Mesothelial cell of epicardium (in vitro differentiated cells): ENCODE measurements at places on chromosomes 2 and 18.

DNA sequence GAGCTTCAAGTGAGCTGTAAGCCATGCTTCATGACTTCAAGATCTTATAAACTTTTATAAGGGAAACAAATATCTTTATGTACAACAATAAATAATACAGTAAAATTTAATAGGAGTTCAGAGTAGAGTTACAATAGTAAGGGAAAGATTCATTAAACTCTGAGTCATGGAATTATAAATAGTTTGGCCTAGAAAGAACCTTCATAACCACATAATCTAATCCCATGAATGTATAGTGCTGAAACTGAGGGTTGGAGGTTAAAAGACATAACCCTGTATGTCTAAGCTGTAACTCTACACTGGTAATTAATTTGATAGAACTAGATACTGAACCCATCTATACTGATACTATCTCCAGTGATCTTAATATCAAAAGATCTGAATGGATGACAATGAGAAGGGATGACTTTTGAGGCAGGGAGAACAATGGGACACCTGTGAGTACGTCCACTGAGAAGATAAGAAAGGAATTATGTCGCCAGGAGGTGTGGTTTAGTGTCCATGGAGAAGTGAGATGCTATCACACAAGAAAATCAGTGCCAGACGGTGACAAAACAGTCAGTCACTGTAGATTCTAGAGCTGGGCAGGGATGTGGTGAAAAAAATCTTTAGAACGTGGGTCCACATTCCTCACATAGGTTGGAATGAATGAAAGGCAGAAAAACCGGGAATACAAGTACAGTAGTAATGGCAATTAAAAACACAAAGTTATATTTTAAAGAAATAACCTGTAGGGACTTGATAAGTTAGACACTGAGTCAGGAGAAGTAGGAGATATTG is 1.1 kb downstream of the IL1F10 start:
- no peak for DNase-seq

- no peak for DNase-seq
These were observed 270.7 kb upstream of the THUMPD2 start for GRCh38 chr2:40049781-40050180.

DNA sequence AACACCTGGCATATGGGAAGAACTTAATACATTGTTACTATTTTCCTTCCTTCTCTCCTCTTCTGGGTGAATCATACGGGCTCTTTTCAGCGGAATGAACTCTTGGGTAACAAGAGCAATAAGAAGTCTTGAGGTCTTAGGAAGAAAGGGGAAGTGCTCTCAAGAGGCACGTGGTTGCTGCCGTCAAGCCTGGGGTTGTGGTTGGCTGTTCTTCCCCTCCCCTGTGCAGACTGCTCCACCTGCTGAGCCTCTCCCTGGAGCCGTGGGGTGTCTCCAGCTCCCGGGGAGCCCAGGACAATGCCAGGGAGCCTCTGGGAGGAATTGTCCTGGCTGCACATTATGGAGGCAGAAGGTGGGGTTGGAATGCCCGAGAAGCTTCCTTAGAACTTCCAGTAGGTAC is 19.4 kb downstream of the TOGARAM2 start:
- no peak for DNase-seq

DNA sequence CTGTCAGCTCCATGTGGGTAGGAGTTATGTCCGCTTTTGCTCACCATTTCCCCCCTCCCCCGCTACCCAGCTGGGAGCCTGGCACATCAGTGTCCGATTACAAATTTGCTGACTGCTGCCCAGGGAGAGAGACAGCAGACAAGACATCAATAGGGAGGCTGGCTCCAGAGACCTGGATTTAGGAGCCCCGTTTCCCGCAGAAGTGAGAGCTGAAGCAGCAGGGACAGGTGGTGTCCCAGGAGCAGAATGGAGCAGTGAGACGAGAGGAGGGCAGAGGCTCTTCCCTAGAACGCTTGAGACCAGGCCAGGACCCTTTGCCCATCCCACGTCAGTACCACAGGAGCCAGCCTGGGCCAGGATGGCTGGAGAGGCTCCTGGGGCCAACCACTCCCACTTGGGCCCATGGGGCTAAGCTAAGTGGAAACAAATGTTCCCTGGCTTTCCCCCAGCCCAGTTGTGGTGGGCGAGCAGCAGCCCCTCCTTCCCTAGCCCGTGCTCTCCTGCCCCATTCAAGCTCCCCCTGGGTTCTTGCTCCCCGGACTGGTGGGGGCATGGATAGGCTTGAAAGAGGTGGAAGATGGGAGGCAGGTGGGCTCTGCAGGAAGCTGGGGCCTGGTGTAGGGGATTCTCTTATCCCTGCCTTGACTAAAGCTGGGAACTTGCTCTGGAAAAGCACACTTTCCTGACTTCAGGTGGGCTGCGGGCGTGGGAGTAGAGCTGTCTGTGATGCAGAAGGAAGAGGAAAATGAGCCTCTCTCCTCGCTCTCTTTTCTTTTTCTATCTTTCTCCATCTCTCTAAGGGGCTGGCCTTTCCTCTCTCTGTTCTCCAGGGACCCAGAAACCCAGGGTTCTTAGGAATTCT is 4.1 kb upstream of the WNT6 start:
- DNase-seq: no peak
